ENCODE measurements at places on chromosomes 1 and 21.

GRCh38 chr21:33543505-33544129, 779 bp downstream of the SON start:
- DNase-seq: no peak

GRCh38 chr21:32403201-32403777, 9.2 kb upstream of the EVA1C start:
- no peak for DNase-seq

DNA sequence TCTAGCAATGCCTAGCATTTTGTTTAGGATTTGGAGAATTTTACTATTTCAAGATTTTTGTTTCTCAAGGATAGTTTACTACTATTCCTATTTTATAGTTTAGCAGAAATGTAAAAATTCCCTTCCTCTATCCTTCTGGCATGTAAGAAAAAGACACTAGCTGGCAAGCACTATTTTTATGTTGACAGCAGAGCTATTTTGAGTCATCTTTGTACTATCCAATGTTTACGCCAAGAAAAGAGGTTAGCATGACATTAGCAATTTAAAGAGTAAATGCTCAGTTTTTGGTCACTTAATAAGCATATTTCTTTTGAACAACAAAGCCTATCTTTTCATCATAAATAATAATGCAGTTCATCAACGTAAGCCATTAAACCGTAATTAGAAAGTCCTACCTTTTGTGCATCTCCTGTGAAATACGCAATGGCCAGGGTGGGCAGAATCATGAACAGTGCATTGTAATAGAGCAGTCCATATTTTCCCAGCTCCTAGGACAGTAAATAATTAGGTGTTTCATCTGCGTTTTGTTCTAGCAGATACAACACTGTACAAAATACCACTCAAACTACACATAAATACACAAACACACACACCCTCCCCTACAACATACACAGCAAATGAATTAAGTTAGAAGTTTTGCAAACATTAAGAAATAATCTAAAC, 12.0 kb downstream of the SLC35D1 start:
- DNase-seq: no peak

DNA sequence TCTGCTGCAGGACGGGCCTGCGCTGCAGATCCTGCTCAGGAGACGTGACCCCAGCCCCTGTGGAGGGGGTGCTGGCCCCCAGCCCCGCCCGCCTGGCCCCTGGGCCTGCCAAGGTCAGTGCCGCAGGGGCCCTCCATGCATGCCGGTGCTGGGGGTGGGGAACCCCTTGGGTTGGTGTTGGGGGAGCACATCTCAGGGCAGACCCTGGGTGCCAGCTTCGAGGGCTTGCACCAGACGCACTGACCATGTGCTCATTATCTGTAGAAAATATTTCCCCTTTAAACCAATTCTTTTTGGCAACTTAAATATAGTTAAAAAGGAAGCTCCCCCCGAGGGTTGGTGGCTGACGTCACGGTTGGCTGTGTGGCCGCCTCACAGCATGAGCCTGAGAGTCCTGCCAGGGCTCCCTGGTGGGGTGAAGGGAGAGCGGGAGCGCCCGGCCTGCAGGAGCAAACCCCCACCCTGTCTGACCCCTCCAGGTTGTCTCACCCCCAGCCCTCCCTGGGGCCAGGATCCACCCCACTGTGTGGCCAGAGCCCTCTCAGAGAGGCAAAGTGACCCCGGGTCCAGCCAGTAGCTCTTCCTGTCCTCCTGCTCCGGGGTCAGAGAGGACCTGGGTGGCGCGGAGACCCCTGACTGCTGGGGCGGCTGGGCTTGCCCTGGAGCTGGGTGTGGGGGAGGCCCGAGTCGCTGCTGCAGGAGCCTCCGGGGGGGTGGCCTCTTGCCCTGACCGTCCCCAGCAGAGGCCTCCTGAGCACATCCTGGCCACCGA, 5.3 kb upstream of the PFKL start:
- no peak for DNase-seq

DNA sequence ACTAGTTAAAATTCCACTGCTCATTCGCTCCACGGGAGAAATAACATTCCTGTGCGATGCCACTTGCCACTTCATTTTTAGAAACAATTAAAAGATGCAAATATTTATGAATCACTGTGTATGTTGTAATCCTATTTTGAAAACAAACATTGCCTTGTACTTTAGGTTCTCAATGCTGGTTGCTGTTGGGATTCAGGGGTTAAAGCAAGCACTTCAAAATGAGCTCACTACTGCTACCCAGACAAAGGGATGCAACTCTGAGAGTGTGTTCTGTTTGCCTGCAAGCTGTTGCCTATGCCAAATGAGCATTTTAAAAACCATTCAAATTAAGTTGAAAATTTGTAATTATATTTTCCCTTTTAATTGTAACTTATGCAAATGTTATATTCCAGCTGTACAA, 87.5 kb downstream of the RWDD3 start:
- DNase-seq: no peak

- no peak for DNase-seq
Observed at GRCh38 chr1:65386439-65386838, 34.0 kb upstream of the LEPR start.

DNA sequence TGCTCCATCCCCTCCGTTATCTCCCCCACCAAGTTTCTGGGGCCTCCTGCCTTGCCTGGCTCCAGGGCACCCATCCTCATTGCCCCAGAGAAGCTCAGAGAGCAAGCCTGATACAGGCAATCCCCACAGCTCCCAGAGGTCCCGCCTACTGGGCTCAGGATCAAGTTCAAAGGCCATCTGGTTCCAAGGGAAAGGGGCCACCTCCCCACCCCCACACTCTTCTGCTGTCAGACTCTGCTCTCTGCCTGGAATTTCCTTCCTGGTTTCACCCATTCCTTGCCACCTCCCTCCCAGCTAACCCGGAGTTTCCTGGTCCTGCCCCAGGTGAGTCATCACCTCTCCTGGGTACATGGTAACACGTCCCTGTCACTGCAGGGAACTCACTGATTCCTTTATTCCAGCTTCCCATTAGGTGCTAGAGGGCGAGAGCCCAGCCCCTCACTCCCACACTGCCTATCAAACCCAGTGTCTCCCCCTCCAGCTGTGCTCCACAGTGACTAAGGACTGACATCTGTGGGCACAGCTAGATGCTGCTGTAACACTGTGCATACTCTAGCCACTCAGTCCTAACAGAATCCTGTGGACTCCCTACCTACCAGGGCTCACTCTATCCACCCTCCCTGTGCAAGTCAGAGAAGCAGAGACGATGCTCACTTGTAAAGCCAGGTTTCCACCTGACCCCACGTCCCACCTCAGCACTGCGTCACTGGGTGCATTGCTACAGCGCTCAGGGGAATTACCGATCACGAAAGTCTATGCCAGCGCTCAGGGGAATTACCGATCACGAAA, 21.8 kb downstream of the RSPH1 start:
- DNase-seq: peak; percentile 57

- DNase-seq: no peak
Observed at GRCh38 chr1:63042278-63042677, 258.3 kb downstream of the ATG4C start.

DNA sequence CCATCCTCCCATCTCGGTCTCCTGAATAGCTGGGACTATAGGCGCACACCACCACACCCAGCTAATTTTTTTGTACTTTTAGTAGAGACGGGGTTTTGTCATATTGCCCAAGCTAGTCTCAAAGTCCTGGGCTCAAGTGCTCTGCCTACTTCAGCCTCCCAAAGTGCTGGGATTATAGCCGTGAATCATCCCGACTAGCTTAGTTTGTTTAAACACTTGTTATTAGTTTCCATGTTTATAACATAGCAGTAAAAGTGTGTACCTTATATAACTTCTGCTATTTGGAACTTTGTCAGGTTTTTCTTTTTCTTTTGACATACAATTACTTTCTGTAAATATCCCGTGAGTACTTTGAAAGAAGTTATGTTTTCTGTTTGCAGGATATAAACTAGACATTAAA, 60.6 kb upstream of the C1orf21 start:
- no peak for DNase-seq

DNA sequence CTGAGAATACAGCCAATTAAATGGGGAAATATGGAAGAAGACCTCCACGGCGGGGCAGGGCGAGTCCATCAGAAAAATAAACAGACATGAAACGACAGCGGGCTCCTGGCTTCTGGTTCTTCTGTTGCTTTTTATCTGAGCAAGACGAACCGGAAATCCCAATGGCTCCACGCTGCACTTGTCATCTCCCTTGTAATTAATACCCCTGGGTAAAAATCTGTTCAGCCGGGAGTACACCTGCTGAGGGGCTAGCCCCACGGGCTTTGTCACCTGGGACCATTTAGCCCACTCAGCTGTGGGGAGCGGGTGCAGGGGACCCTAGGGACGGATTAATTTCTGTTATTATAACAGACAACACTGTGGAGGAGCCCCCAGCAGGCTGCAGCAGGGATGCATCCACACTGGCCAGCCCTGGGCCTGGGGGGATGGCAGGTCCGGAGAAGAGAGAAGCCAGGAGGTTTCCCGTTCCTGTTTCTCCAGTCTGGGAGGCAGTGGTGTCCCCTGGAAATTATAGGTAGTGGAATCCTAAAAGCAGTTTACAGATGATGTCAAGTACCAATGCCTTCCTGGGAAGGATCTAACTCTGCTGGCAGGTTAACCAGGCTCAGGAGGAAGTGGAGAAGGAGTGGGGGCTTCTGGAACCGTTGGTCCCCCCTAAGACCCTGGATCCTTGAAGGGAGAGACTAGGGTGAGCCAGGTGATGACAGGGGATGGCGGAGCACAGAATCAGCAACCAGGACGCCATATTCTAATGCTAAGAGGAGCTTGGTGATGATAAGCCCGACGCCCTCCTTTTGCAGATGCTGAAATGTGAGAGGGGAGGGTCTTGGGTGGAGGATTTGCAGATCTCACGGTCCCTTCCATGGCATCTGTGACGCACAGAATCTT, 566.1 kb downstream of the PTPRU start:
- no peak for DNase-seq

GRCh38 chr1:35278886-35279554, 10.5 kb downstream of the ZMYM4 start:
- DNase-seq: no peak

GRCh38 chr1:232678185-232678886, 48.4 kb upstream of the SIPA1L2 start:
- peak; percentile 90 for DNase-seq

GRCh38 chr21:37367703-37368540, 1.3 kb downstream of the DYRK1A start:
- no peak for DNase-seq

DNA sequence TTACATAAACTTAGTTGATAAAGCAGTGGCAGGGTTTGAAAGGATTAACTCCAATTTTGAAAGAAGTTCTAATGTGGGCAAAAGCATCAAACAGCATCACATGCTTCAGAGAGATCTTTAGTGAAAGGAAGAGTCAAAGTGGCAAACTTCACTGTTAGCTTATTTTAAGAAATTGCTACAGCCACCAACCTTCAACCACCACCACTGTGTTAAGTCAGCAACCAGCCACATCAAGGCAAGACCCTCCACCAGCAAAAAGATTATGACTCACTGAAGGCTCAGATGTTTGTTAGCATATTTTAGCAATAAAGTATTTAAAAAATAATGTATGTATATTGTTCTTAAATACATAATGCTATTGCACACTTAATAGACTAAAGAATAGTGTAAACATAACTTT, 21.3 kb upstream of the MAGI3 start:
- DNase-seq: no peak

DNA sequence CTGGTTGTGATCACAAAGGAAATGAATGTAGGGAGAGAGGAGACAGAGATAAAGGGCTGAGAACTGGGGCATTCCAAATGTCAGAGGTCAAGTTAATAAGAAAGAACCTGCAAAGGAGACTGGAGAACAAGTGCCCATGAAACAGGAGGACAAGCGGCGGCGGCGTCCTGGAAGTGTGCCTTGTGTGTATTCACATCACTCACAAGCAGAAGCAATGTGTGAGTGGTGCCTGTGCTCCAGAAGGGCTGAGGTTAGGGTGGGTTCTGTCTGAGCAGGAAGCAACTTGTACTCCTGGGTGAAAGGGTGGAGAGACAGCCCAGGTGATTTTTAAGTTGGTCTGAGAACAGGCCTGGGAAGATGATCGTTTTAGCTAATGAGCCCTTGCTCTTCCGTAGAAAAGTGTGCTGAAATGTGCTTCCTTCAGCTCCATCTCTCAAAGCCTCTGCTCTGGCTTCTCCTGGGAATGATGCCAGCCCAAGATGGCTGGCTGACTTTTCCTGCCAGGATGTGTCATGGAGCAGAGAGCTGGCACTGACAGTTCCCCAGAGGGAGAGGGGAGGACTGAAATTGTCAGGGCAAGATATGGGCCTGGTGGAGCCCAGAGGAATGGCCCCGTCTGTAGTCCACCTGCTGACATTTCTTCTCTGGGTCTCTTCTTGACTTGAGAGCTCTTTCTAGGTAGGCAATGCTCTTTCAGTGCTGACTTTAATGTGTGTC, 25.1 kb upstream of the PLEKHA6 start:
- DNase-seq: no peak

- no peak for DNase-seq
Observed at GRCh38 chr1:178634445-178634844, 90.6 kb upstream of the RALGPS2 start.

- no peak for DNase-seq
Observed at GRCh38 chr1:145955436-145955835, 2.4 kb downstream of the LIX1L start.
